Small intestine (tissue), 16 donors: ENCODE measurements at places on chromosomes 2 and 18.

DNA sequence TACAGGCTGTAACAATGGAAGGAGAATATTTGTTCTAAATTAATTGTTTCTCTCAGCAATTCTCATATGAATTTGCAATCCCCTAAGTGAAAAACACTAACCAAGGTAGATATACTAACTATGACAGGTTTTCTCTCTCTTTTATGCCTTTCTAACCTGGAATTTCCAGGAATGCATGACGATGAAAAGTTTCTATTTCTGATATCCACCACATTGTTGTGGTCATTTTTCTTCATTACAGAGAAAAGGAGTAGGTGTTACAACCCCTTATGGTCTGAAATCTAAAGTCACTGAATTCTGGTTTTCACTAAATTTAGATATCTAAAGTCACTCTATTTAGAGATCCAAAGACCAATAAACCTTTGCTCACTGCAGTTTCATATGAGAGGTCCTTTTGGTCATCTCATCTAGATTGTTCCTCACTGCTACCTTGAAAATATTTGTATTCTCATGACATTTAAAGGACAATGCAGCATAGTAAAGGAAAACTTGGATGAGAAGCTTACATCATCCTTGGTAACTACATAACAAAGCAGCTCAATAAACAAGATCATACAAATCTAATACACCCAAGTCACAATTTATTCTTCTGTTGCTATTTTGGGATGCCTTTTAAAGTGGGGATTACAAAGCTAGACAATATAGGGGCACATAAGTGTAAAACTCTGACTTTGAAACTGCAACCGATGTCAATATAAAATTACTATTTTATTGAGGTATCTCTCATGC, 85.8 kb downstream of the TCF4 start:
- H3K36me3 ChIP-seq = no peaks in the 10 kb centered on the region
- no peak for DNase-seq
- no peaks in the 10 kb centered on the region for H3K4me1 ChIP-seq

- no peaks in the 10 kb centered on the region for H3K27me3 ChIP-seq
- H3K4me3 ChIP-seq = no peak overlapping the region
- DNase-seq = no peak
- H3K36me3 ChIP-seq = peaks cover 4% of the 10 kb centered on the region
- H3K27ac ChIP-seq = peak overlapping the region; percentile 50
Measured at GRCh38 chr2:20065885-20066602, 14.6 kb upstream of the LAPTM4A start.

- DNase-seq = no peak
- H3K4me3 ChIP-seq = no peak overlapping the region
- H3K27ac ChIP-seq = no peak overlapping the region
- H3K27me3 ChIP-seq = no peaks in the 10 kb centered on the region
- no peaks in the 10 kb centered on the region for H3K4me1 ChIP-seq
- H3K36me3 ChIP-seq = no peaks in the 10 kb centered on the region
Measured at GRCh38 chr2:226329180-226329579, 470.4 kb downstream of the IRS1 start.

GRCh38 chr2:27085673-27086089, 891 bp upstream of the KHK start:
- peaks cover 5% of the 10 kb centered on the region for H3K4me1 ChIP-seq
- no peaks in the 10 kb centered on the region for H3K27me3 ChIP-seq
- peak; percentile 80 for DNase-seq
- peak overlapping the region; percentile 67 for H3K4me3 ChIP-seq
- no peaks in the 10 kb centered on the region for H3K36me3 ChIP-seq

DNA sequence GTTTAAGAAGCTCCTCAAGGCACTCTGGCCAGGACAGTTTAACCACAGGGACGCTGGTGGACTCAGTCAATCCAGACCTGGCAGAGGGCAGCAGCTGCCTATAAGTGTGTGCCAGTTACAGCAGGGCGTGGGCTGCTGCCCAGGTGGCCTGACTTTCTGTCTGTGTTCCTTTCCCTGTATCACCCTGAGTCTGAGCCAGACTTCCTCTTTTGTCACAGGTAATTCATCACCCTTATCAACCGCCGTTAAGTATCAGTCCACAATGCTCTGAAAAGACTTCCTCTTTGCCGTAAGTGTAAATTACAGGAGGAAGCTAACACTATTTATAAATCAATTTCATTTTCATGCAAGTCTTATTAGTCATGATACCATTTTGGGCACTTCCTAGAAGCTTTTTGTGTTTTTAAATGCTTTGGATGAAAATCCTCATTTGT, 7.0 kb downstream of the LPIN1 start:
- peak; percentile 96 for DNase-seq
- peak overlapping the region; percentile 26 for H3K4me3 ChIP-seq
- H3K27ac ChIP-seq = peak overlapping the region; percentile 79
- no peaks in the 10 kb centered on the region for H3K36me3 ChIP-seq
- H3K4me1 ChIP-seq = peaks cover 15% of the 10 kb centered on the region

- no peak overlapping the region for H3K27ac ChIP-seq
- H3K27me3 ChIP-seq = no peaks in the 10 kb centered on the region
- no peaks in the 10 kb centered on the region for H3K36me3 ChIP-seq
- peaks cover 1% of the 10 kb centered on the region for H3K4me1 ChIP-seq
- no peak for DNase-seq
- no peak overlapping the region for H3K4me3 ChIP-seq
Measured at GRCh38 chr2:71716697-71717624, 263.6 kb downstream of the DYSF start.
